ENCODE measurements at places on chromosomes 4 and X.
A peak's percentile ranks its signal among the peaks of the same experiment; 100 is the strongest.

DNA sequence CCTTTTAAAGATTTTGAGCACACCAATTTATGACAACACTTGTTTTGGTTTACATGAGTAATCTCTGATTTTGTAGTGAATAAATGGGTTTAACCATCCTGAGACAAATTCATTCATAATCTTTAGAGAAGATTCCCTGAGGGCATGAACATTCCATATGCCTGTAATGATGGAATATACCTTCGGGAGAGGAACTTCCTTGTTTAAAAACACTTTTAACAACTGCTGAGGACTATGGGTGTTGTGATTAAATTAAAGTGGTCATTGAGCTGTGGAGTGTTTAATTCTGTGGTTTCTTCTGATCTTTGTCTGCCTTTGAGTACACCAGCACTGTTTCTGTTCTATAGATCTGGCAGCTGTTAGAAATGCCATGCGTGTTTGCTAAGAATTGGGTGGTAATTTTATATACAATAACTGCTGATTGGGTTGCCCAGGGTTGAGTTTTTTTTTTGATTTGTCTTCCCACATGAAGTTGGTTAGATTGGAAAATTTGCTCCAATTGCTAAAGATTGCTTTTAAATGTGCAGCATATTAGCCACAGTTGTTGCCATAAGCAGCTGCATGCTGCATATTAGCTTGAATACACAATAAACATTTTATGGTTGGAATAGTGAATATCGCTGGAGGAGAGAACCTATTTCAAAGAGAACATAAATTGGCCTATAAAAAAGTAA is 86.8 kb downstream of the DCLK2 start:
- DNase-seq, result no peak

- DNase-seq, result peak; percentile 16
Observed at GRCh38 chrX:40539214-40540142, 41.3 kb upstream of the ATP6AP2 start.

DNA sequence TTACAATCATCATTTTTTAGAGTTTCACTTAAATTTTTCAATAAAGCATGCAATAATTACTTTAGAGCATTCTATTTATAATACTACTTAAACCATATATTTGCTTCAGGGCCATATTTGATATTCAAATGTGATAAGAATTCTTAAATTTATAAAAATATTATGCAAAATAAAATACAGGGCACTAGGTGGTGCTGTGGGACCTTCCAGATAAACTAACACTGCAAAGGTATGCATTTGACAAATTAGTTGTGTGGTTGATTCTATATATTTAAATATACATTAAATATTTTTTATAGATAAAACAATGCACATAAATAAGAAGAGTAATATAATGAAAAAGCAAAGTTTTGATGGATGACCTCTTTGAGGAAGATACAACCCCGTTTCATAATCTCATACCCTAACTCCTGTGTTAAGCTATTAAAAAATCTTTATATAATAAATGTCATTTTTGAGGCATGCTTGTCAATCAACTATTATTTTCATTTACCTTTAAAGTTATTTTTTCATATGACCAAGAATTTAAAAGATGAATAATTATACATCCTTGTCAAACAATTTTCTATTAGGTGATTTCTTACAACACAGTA is 128.4 kb downstream of the REELD1 start:
- peak; percentile 63 for DNase-seq

DNA sequence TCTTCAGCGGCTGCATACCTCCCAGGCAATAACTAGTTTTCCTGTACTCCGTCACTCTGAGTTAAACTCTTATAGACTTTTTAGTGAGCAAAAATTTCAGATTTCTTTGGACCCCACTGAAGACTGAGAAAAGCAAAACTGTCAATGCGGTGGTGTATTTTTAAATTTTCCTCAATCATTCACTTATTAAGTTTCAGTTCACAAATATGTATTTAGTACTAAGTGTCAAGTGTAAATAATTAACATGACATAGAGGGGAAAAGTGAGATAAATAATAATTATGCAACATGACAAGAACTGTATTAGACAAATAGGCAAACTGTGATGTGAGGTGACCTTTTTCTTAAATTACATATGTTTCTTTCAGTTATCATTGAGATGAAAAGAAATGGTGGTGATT is 124.4 kb downstream of the NAF1 start:
- DNase-seq, result no peak

DNA sequence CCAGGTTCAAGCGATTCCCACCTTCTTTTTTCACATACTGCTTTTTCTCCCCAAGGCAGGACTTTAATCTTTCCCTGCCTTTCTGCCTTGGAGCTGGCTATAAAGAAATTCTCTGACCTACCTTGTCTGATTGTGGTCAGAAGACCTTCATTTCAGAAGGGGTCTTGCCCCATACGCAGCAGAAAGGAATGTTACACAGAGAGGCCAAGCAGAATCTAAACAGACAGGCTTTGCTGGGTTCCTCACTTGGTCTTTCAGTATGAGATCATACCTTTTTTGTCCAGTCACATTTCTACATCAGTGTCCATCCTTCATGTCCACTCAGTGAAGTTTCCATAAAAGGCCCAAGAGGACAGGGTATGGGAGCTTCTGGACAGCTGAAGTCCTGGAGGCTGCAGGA is 108.3 kb upstream of the RBPJ start:
- no peak for DNase-seq

DNA sequence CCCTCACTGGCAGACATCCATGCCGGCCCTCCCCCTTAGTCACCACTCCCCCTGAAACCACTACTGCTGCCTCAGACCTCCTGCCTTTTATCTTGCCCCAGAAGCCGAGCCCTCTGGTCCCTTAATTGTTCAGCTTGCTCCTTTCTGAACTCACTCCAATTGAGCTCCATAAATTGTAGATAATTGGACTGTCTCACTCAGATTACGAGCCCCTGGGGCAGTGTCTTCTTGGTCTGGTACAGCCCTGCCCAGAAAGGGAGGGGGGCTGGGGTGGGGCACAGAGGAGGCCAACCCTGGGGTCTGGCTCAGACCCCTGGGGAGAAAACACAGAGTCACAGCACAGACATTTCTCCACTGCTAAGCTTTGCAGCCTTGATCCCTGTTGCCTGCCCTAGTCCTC is 39.4 kb downstream of the NALF2 start:
- DNase-seq, result no peak

- no peak for DNase-seq
Observed at GRCh38 chr4:2910409-2910808, 52.8 kb downstream of the NOP14 start.

GRCh38 chrX:11836284-11836683 is 78.2 kb downstream of the MSL3 start:
- no peak for DNase-seq

GRCh38 chr4:7029212-7029611 is 14.0 kb upstream of the TADA2B start:
- DNase-seq, result no peak

DNA sequence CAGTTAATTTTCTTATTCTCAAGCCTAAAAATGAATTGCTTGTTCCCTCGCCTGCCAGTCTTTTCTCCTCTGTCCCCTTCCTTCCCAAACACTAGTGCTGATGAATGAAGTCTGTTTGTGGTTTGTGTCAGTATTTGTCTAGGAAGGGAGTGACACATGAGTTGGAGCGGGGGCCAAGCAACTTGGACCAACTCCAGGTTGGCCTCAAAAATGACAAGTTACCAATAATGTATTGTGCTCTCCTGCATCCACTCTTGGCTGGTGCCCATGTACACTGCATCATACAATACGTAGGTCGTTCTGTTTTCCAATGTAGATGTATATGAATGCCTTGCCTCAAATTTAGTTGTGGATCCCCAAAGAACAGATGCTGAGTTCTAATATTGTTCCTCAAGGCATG is 223.0 kb upstream of the GPC4 start:
- peak; percentile 27 for DNase-seq

DNA sequence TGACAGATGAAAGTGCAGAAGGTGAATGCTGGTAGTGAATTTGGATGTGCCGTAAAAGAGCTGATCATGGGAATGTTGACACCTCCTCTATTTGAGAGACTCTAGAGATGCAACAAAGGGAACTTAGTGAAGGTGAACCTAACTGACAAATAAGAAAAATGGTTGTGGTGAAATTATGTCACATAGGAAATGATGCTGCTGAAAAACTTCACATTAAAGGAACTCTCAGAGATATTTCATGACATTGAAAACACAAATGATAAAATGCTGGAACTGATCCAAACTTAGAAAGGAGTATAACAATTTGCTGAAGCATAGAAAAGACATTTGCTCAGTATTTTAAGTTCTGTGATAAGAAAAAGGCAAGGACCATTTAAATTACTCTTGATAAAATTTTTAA is 31.9 kb downstream of the MGAT4D start:
- no peak for DNase-seq

DNA sequence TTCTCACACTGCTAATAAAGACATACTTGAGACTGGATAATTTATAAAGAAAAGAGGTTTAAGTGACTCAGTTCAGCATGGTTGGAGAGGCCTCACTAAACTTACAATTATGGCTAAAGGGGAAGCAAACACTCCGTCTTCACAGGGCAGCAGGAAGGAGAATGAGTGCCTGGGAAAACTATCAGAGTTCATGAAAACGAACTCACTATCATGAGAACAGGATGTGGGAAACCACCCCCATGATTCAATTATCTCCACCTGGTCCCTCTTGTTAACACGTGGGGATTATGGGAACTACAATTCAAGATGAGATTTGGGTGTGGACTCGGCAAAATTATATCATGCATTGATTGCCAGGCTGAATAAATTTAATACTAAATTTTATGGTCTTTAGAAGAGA is 592.7 kb downstream of the GRXCR1 start:
- DNase-seq, result no peak

DNA sequence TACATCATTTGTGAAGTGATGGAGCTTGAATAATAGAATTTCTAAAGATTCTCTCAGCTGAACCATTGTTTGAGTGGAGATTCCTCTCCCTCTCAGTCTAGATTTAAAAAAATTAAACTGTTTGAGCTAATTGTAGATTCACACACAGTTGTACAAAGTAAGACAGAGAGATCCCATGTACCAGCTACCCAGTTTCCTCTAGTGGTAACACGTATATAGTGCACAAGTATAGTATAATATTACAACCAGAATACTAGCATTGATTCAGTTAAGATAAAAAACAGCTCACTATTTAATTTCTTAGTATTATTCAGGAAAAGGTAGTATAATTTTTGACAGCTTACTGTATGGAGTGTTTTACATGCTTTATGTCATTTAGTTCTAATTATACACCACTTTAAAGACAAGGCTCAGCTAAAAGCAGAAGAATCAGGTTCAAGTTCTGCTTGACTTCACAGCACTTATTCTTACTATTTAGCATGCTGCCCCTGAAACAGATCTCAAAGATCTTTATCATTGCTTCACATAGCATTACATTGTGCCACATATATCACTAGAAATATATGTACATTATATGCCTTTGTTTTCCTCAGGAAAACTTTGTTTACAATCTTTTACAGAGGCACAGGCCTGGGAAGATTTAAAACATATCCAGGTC is 136.1 kb downstream of the SNCA start:
- no peak for DNase-seq

DNA sequence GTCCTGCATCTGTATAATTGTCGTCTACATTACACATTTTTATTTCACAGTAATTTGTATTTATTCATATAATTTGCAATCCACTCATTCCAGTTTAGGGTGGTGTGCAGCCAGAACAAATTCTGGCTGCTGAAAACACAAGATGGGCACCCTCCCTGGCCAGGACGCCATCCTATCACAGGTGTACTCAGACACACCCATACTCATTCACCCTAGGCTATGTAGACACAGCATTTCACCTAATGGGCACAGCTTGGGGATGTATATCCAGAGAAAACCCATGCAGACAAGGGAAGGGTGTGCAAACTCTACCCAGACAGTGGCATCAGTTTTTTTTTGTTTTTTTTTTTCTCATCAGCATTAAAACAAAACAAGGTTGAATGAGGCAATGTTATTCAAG is 73.1 kb downstream of the HMGB2 start:
- no peak for DNase-seq

GRCh38 chr4:172982151-172982590 is 186.4 kb upstream of the GALNT7 start:
- peak; percentile 92 for DNase-seq

GRCh38 chrX:139204898-139205667 is 325.5 kb upstream of the F9 start:
- DNase-seq, result no peak

DNA sequence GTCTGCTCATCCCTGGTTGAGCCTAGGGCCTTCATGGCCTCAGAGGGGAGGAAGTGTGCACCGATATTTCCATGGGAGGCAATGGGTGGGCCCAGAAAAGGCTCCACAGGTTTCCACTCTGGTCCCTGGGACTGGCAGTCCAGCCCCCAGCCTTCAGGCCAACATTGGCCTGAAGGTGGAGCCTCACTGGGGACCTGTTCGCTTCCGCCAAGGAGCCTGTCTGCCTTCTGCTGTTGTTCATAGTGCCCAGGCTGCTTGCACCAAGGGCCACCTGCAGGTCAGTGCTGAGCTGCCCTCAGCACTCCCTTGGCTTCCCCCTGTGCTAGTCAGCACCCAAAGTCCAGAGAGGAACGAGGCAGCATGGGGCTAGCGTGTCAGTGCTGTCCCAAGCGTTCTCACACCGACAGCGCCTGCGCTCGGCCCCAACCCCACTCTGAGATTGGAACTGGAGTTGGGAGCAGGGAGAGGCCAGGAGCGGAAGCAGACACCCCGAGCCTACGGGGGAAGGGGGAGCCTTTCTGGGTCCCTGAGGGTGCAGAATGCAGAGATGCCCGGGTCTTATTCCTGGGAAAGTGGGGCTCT is 720.7 kb downstream of the PCDH18 start:
- no peak for DNase-seq

GRCh38 chrX:113634565-113634964 is 793.9 kb upstream of the AMOT start:
- DNase-seq, result no peak

DNA sequence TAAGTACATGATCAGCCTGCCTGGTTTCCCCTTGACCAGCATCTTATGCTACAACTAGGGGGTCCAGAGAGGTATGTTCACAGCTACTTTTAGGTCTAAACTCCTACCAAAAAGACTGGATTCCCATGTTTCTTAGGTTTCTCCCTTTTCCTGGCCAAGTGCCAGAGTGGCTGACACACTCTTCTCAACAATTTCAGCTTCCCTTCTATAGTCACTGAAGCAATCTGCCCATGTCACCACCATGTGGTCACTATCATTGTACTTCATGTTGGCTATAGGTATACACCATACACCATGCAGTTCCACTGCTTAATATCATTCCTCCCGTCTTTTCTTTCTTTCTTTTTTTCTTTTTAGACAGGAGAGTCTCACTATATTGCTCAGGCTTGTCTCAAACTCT is 66.9 kb downstream of the KLHL13 start:
- no peak for DNase-seq

GRCh38 chr4:62030958-62031357 is 830.8 kb downstream of the ADGRL3 start:
- no peak for DNase-seq

GRCh38 chr4:184280137-184280536 is 62.5 kb upstream of the ENPP6 start:
- no peak for DNase-seq

DNA sequence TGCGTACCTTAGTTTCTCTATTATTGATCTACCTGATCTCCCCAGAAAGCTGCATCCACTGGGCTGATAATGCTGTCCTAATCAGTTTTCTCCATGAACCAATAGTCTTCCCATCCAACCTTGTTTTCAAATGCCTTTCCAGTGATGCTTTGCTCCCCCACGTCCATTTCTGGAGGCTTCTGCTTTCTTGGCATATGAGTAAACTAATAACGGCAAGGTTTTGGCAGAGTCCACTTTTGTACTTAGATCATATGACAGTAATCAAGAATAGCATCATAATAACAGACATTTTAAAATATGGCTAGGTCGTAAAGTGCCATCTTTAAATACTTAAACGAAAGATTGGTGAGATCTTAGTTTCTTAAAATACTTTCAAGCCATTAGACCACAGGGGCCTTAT is 38.4 kb upstream of the FAM9B start:
- DNase-seq, result no peak

Data from astrocyte of the spinal cord (primary cell).